ENCODE measurements at places on chromosomes 16 and 17. TPM values are rescaled to one million over a fixed set of nuclear protein-coding genes. Genes with fewer than 3 reads are reported as not detected.
A peak's percentile ranks its signal among the peaks of the same experiment; 100 is the strongest.

Gene RBFOX1
- total RNA-seq = not detected

Gene HEATR3
- total RNA-seq = 10.4 TPM

Gene PRDM7
- not detected for total RNA-seq

Gene PROCA1
- total RNA-seq = 1.6 TPM

Gene NSF
- total RNA-seq = 13.0 TPM

Gene RTN4RL1
- total RNA-seq = 11.5 TPM

Gene SDR42E1
- 0.11 TPM for total RNA-seq

Gene BCL6B
- 16.4 TPM for total RNA-seq

- peak; percentile 98 for DNase-seq
Observed at GRCh38 chr17:50482516-50482915, 3.9 kb downstream of the RSAD1 start.

GRCh38 chr17:36590082-36590481 is 1.6 kb upstream of the DHRS11 start:
- no peak for DNase-seq

DNA sequence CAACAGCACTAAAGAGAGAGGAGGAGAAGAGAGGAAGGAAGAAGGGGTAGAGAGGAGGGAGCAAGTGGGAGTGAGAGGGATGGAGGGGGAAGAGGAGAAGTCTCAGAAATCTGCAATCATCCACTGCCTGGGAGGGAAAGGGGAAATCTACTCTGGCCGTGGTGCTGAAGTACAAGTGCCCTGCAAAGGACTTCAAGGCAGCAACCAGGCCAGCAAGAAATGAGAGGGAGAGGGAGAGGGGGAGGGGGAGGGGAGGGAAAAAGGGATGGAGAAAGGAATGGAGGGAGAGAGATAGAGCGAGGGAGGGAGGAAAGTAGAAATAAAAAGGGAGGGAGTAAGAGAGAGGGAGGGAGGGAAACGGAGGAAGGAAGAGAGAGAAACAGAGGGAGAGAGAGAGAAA is 130.8 kb upstream of the EEF2KMT start:
- DNase-seq = no peak

DNA sequence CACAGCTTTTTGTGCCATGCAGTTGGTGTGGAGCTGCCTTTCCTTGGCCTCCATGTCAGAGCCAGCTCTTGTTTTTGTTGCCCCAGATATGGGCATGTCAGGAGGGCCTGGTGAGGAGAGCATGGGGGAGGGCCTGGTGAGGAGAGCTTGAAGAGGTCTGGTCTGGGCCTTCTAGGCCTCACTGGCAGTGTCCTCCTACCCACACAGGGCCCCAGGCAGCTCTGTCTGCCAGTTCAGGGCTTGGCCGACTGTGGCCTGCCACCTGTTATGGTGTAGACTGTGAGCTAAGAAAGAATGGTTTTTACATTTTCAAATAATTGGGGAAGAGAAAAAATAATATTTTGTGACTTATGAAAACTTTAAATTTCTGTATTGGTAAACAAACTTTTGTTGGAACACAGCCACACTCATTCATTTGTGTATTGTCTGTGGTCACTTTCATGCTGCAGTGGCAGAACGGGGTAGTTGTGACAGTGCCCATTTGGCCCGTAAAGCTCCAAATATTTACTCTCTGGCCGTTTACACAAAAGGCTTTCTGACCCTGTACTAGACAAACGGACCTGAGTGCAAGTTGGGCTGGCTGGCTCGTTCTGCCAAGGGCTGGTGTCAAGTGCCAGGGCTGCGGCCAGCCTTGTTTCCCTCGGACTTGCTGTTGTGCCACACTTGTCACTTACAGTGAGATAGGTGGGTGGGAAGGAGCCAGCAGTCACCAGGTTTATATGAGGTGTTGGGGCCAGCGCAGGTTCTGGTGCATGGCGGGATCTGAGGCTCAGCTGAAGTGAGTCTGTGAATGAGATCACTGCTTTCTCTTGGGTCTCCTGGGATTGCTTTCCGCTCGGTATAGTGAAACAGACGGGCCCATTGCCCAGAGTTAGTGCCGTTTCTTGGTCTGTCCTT is 18.2 kb downstream of the PGS1 start:
- peak; percentile 86 for DNase-seq

DNA sequence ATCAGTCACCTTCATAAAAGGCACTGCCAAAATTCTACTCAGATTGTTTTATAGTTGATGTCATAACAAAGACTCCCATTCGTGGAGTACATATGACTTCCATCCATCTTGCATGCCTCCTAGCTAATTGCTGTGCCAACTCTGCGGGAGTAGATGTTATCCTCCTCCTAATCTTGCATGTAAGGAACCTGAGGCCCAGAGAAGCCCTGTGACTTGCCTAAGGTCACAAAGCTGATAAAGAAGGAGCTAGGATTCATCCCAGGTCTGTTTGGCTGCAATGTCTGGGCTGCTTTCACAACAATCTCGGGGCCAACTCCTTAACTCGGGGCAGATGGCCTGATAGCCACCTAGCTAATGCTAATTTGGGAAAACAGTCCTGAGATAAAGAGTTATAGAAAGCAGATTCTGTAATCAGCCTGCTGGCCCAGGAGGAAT is 87.3 kb downstream of the YPEL2 start:
- no peak for DNase-seq

- peak; percentile 89 for DNase-seq
Observed at GRCh38 chr17:17204041-17204591, 2.0 kb downstream of the PLD6 start.

GRCh38 chr17:19305256-19305655 is 57.3 kb downstream of the B9D1 start:
- no peak for DNase-seq

DNA sequence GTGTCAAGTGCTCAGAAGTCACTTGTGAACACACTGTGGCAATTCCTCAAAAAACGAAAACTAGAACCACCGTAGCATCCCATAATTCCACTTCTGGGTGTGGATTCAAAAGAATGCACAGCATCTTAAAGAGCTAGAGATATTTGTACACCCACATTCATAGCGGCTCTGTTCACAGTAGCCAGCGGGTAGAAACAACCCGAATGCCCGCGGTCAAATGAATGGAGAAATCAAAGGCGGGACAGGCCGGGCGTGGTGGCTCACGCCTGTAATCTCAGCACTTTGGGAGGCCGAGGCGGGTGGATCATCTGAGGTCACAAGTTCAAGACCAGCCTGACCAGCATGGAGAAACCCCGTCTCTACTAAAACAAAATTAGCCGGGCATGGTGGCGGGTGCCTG is 337.5 kb downstream of the SEC14L1 start:
- no peak for DNase-seq

- DNase-seq = no peak
Observed at GRCh38 chr17:36867716-36868341, 69.4 kb upstream of the LHX1 start.

DNA sequence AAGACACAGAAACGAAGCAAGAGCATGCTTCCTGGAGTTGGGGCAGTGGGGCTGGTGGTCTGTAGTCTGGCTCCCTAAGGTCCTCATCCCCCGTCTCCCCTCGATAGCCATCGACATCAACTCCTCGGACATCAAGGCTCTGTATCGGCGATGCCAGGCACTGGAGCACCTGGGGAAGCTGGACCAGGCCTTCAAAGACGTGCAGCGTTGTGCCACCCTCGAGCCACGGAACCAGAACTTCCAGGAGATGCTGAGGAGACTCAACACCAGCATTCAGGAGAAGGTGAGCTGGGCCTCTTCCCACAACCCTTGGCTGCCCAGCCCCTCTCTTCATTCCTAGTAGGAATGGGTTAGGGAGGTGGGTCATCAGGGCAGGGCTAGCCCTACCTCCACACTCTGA is 2.3 kb downstream of the UNC45B start:
- DNase-seq = no peak

- peak; percentile 85 for DNase-seq
Observed at GRCh38 chr17:82231562-82232321, 2.9 kb downstream of the SLC16A3 start.

DNA sequence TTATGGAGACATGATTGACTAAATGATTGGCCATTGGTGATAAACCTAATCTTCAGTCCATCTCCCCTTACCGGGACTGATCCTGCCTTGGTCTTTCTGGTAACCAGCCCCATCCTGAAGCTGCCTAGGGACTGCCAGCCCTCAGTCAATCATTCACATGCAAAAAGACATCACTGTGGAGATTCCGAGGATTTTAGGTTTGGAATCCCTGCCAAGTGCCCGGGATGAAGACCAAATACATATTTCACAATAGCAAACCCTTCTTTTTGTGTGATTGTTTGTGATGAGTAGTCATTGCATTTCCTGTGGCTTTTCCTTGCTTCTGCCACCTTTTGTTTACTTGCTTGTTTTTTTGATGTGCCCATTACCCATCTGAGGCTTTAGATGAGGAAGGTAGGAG is 44.0 kb downstream of the EPN2 start:
- no peak for DNase-seq

- DNase-seq = no peak
Observed at GRCh38 chr17:8103549-8103948, 14.8 kb downstream of the ALOXE3 start.

DNA sequence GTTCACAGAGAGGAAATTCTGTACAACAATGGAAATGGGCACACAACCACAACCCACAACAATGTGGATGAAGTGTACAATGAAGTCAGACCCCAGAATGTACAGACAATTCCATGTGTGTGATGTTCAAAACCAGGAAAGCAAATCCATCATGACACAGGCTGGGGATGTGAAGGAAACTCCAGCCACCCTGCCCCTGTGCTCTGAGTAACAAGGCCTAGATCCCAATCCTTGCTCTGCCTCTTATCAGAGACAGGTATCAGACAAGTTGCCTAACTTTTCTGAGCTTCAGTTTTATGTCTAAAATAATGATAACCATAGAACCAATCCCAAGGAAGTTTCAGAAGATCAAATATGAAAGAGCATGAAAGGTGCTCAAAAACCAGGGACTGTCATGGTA is 1.8 kb upstream of the C16orf95 start:
- no peak for DNase-seq

- no peak for DNase-seq
Observed at GRCh38 chr17:279331-279730, 73.3 kb downstream of the RPH3AL start.

DNA sequence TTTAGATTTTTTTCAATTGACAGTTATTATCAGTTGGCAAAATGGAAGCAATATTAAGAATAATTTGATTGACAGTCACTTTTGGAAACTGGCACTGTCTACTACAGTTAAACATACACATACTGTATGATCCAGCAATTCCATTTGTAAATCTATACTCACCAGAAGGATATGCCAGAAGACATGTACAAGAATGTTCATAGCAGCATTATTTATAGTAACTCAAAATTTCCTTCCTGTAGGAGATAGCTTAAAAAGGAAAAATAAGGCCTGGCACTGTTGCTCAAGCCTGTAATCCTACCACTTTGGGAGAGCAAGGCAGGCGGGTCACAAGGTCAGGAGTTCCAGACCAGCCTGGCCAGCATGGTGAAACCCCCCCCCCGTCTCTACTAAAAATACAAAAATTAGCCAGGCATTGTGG is 89.3 kb downstream of the VMP1 start:
- no peak for DNase-seq

DNA sequence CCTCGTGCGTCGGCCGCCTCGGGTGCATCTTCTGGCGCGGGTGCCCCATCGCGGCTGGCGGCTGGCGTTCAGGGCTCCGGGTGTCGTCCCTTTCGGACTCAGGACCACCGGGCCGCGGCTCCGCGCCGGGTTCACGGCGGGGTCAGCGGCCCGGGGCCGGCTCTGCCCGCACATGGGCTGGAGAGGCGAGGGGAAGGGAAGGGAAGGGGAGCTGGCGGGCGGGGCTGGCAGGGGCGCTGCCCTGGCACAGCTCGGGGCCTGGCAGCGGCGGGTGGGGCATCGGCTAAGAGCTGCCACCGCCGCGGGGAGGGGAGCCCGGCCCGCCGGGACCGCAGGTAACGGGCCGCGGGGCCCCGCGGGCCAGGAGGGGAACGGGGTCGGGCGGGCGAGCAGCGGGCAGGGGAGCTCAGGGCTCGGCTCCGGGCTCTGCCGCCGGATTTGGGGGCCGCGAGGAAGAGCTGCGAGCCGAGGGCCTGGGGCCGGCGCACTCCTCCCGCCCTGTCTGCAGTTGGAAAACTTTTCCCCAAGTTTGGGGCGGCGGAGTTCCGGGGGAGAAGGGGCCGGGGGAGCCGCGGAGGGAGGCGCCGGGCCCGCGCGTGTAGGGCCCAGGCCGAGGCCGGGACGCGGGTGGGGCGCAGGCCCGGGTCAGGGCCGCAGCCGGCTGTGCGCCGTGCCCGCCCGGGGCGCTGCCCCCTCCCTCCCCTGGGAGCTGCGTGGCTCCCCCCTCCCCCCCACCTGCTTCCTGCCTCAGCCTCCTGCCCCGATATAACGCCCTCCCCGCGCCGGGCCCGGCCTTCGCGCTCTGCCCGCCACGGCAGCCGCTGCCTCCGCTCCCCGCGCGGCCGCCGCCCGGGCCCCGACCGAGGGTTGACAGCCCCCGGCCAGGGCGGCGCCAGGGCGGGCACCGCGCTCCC is 646 bp downstream of the HIC1 start:
- no peak for DNase-seq

DNA sequence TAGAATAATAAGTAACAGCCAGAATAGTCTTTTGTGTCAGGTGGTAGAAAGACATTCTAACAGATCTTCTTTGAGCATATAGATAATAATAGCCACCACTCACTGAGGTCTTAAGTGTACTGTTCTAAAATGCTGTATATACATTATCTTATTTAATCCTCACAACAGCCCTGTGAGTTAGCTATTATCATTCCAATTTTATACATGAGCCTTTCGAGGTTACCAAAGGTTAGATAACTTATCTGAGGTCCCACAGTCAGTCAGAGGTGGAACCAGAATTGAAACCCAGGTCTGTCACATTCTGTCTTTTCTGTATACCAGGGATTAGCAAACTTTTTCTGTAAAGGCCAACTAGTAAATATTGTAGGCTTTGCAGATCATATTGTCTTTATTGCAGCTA is 23.2 kb downstream of the REXO5 start:
- no peak for DNase-seq

DNA sequence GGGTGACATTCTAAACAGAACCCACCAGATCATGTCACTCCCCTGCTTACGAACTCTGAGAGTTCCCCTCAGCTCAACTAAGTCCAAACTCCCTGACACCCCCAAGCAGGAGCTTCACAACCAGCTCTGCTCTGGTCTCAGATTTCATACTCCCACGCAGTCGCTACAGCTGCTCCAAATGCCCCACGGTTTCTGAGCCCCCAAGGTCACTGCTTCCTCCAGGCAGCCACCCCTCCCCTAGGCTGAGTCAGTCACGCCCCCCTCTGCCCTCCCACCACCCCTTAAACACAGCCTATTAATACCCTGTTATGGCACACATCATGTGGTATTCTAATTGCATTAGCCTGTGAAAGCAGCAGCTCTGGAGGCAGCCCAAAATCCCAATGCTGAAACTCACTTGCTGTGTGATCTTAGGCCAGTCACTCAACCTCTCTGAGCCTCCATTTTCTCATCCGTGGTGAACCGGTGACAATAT is 51.5 kb downstream of the GSG1L start:
- no peak for DNase-seq

GRCh38 chr16:73113336-73113735 is 65.4 kb upstream of the ZFHX3 start:
- DNase-seq = no peak

DNA sequence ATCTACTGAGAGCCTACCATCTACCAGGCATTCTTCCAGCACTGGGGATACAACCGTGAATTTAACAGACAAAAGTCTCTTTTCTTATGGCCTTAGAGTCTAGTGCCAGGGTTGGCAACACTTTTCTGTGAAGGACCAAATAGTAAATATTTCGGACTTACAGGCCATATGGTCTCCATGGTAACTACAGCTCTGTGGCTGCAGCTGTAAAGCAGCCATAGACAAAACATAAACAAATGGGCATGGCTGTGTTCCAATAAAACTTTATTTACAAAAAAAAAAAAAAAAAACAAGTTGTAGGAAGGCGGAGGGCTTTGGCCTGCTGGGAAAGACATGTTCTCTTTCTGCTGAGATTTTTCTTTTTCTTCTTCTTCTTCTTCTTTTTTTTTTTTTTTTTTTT is 98.7 kb downstream of the ABCC12 start:
- no peak for DNase-seq

- no peak for DNase-seq
Observed at GRCh38 chr16:84088695-84089395, 27.9 kb downstream of the MBTPS1 start.
